ENCODE measurements at places on chromosomes 7 and 10.

- no peak for DNase-seq
These were observed 951.5 kb upstream of the C7orf33 start for GRCh38 chr7:147639037-147639436.

DNA sequence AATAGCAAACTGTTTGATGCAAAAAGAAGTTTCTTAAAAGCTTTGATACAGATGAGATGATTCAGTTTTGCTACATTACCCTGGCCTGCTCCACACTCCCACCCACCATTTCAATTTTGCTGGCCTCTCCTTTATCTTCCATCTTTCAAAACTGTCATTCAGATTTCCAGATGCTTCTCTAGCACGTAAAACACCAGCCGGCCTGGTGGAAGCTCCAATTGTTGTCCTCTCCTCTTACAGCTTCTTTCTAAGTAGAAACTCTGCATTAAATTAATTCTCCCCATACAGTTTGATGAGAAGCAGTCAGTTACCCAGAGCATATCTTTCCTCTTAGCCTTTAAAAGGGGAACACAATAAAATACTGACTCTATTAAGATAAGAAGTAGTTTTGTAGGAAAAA lies 34.3 kb upstream of the ELMO1 start:
- DNase-seq, result no peak

- no peak for DNase-seq
These were observed at the start of gene TCERG1L for GRCh38 chr10:131311661-131312477. Gene TCERG1L, minus strand, starts transcription at chr10:131311721. Its CDS starts 86 bp downstream, at chr10:131311635.

GRCh38 chr10:79189853-79190435 lies 121.2 kb downstream of the ZMIZ1 start:
- DNase-seq, result no peak

- DNase-seq, result no peak
These were observed 128.6 kb downstream of the OAT start for GRCh38 chr10:124289851-124290795.

- no peak for DNase-seq
These were observed 25.1 kb upstream of the FAM20C start for GRCh38 chr7:167090-167855.

DNA sequence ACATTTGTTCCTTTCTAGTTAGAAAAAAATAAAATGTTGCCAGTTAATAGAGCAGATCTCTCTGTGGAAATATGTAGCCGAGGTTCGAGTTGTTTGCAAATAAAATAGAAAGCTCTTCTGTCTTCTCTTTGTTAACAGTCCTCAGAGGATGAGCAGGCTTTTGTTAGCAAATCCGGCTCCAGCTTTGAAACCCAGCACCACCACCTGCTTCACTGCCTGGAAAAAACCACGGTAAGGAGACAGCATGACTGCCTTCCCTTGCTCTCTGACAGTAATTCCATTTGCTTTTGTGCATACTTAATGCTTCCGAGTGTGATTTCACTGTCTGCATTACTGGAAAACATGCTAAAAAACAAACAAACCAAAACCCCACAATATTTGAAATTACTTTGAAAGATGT lies 115.6 kb downstream of the TSPAN12 start:
- DNase-seq, result no peak

DNA sequence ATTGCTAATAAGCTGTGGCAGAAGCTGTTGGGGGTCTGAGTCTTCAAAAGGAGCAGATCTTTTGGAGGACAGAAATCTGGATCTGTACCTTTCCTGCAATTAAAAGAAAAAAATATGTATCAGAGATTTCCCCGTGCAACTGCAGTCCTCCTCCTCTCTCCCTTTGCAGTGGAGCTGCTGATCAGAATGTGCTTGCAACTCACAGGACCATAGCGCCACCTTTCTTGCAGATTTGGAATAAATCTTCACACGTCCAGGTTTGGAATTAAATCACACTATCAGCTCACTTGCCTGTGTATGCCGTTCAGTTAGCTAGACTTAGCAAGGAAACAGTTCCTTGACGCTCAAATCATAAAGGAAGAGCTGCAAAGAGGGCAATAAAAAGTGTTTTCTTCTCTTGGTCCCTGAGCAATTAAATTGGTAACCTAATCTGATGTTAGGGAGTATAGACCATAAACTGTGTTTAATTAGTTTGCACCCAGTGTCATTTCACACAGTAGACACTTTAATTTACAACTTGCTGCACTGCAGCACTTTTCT lies 77.4 kb downstream of the PON1 start:
- peak; percentile 0 for DNase-seq

DNA sequence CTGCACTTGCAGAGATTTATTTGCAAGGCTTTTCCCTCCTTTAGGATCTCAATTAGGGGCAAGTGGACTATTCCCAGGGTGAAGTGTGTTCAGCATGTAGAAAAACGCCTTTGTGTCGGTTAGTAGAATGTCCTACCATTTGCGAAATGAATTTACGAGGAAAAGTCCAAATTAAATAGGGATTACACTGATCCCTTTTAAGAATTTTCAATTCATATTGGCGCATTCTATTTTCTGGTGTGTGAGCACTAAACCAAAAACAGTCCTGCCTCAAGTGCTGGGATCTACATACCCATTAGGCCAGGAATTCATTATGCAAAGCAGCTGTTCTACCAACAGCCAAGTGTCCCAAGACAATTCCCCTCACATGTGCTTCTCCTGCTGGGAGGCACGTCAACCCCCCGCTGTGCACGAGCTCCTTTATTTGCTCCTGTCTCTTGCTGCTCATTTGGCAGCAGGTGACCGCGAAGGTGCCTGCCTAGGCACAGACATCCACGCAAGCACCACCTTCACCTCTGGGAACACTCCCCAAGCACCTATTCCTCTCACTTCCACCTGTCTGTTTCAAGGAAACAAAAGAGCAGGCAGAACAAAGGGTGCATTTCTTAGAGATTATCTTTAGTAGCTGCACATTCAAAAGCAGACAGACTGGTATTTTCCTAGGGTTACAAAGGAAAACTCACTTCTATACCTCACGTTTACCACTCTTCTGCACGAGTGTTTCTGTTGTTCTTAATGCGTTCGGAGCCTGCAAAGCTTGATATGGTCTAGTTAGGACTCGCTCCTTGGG lies 134.6 kb upstream of the FGFR2 start:
- no peak for DNase-seq

DNA sequence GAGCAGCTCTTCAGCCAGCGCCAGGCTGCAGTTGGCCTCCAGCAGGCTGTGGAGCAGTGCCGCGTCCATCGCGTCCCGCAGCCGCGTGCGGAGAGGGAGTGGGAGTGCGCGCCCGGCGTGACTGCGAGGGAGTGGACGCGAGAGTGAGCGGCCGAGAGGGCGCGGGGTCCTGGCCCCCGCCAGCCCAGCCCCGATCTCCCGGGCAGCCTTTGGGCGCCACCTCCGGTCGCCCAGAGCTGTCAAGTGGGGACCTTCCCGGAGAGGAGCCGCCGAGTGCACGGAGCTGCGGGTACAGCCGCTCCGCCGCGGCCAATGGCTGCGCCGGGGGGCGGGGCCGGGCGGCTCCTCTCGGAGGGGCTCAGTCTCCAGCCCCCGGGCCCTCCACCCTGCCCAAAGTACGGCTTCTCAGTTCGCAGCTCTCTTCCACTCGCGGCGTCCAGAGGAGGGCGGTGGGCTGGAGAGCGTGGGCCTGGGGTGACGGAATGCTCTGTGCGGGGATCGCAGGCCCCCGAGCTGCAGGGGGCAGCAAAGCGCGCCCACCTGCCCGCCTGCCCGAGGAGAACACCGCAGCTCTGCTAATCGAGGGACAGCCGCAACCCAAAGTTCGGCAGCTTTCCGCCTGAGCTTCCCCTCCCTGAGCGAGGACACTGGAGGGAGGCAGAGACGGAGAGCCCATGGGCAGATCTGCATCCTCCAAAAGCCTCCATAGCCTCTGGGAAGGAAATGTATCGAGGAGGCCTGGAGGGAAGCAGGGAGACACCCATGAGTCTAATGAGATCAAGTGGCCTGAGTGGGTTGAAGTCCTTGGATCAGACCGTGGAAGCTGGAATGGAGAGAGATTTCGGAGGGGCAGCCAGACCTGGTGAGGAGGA lies at the start of gene CRHR2:
Gene CRHR2 (minus strand): TSS at position 245 of the 872 bp plus-strand sequence. CDS start 176 bp downstream, at position 69.
- no peak for DNase-seq

DNA sequence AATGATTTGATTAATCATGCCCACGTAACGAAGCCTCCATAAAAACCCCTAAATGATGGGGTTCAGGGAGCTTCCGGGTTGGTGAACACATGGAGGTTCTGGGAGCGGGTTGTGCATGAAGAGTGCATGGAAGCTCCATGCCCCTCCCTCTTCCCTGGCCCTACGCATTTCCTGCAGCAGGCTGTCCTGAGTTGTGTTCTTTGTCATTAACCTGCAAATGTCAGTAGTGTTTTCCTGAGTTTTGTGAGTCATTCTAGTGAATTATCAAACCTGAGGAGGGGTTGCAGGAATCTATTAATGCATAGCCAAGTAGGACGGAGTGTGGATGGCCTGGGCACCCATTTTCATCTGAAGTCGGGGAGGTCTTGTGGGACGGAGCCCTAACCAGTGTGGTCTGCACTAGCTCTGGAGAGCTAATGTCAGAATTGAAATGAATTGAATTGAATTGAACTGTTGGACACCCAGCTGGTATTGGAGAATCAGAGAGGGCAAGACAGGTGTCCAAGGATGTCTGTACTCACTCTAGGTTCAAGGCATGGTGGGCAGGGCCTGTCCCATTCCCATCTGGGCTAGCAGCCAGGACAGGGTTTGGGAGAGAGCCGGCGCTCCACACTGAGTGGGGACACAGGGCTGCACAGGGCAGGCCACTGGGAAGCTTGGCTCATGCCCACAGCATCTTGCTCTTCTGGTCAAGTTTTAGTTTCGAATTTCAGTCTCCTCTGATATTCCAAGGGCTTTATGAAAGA lies 22.3 kb upstream of the ARHGAP22 start:
- no peak for DNase-seq

DNA sequence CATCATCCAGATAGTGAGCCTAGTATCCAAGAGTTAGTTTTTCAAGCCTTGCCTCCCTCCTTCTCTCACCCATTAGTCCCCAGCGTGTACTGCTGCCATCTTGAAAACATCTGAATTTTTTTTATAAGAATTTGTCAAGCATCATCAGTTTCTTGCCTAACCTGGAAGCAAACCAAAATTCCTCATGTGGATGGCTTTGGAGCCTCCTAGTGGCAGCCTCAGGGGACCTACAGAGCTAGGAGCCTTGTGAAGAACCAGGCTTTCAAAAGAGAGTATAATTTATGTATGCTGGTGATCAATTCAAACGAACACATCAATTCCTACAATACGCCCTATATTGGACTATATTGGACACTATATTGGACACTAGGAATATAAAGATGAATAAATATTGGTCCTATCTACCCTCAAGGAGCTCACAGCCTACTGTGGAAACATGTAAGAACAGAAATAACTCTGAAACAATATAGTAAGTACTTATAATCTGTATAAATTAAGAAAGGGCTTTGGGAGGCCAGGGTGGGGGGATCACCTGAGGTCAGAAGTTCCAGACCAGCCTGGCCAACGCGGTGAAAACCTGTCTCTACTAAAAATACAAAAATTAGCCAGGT lies 63.4 kb downstream of the HPSE2 start:
- DNase-seq, result no peak

DNA sequence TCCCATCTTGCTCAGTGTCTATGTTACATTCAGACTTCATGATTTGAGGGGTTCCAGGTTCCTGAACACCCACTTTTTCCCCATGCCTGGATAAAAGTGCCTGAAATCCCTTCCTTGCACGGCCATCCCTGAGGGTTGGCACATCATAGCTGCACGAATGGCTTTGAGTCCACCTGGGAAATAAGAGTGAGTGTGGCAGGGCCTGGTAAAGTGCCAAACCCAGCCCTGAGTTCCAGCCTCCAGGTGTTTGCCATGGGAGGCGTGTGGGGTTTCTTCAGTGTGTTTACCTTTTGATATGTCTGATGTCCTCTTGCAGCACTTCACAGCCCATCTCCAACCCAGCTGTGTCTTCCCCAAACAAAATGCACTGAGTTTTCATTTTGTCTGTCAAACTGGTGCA lies 145.7 kb downstream of the PAXIP1 start:
- no peak for DNase-seq

GRCh38 chr7:150370612-150371071 lies 2.0 kb downstream of the REPIN1 start:
- no peak for DNase-seq

- DNase-seq, result no peak
These were observed 13.7 kb downstream of the PRPS1L1 start for GRCh38 chr7:18013936-18014335.

- peak; percentile 37 for DNase-seq
These were observed 11.0 kb downstream of the GHRHR start for GRCh38 chr7:30974605-30975255.

GRCh38 chr7:46291601-46292150 lies 370.6 kb upstream of the IGFBP3 start:
- DNase-seq, result no peak

GRCh38 chr7:5677538-5678294 lies 103.7 kb downstream of the RNF216 start:
- DNase-seq, result no peak

DNA sequence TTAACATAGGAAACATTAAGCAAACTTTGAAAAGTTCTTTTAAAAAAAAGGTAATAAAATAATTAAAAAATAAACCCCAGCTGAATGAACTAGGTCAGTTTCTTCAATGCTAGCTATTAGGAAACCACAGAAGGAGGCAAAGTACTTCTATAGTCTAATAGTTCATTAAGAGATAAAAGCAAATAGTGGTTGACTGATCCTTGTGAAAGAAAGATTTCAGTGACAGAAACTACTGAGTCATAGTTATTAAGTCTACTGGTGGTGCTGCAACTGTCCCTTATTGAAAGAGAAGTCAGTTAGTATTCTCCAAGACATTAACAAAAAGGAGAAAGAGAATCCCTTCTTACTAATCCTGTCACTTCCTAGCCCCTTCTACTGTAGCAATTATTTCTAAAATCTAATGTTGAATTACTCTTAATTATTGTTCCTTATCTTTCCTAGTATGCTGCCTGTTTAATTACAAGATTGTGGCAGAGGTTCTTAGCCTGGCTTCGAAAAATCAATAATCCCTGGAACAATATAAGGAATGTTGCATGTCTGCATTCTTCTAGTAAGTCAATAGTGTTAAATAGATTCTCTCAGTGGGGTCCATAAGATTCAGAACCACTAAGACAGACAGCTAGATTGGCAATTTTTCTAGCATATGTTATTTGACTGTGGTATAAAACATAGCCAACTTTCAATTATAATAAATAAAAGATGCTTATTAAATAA lies 18.2 kb downstream of the TCTN3 start:
- DNase-seq, result no peak

- DNase-seq, result no peak
These were observed 25.6 kb upstream of the TMEM26 start for GRCh38 chr10:61478621-61479312.

DNA sequence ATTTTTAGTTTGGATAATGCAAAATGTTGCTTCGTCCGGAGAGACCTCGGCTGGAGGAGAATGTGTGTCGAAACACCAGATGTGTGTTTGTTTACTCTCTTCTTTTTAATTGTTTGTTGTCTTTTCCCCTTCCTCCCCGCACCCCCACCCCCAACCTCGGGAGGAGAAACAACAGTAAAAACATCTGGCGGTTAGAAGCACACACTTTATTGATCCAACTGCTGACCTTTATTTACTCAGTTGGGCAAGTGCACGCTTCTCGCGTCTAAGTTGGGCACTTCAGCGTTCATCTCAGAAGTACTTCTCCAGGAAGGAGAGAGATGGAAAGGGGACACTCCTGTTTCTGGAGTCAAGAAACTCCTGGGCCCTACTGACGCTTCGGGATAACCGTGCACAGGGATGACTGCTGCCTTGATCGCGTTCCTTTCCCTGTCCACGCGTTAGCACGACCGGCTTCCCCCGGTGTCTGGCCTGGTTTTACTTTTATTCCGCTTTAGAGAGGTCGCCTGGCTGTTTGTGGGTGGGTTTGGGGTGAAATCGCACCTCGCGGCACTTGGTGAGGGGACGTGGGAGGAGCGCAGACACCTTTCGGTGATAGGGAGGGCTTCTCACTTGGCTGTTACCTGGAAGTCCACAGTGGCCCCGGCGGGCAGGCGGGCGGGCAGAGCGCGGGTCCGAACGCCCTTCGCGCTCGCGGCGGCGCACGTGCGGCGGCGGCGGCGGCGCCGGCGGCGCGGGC lies 168.3 kb upstream of the PPP1R3A start:
- no peak for DNase-seq
